Left renal pelvis (tissue), 4 donors: ENCODE measurements at places on chromosomes 7 and 10.

DNA sequence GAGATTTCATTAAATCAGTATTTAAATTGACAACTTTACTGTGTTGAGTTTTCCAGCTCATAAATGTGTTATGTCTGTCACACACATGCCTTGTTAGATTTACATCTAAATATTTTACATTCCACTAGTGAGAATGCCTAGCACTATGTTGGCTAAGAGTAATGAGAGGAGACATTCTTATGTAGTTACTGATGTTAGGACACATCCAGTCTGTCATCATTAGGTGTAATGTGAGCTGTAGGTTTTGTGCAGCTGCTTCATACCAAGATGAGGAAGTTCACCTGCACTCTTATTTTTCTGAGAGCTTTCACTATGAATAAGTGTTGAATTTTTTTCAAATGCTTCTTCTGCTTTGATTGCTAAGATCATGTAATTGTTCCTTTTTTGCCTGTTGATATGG, 218.0 kb upstream of the IGFBP3 start:
- no peak for DNase-seq

DNA sequence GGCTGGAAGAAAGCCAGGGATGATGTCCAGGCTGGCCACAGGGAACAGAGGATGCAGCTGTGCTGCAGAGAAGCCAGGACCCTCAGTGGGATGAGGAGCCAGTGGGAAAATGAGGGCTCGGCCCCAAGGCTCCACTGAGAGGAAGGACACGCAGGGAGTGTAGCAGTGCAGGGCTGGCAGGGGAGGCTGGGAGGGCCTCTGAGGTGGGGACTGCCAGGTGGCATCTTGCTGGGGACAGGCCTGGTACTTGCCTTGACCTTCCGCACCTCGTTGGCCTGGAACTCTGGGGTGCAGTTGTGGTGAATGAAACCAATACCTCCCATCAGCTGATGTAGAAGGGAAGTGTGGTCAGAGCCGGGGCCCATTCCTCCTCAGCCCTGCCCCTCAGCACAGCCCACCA, 9.2 kb downstream of the IMPDH1 start:
- no peak for DNase-seq

DNA sequence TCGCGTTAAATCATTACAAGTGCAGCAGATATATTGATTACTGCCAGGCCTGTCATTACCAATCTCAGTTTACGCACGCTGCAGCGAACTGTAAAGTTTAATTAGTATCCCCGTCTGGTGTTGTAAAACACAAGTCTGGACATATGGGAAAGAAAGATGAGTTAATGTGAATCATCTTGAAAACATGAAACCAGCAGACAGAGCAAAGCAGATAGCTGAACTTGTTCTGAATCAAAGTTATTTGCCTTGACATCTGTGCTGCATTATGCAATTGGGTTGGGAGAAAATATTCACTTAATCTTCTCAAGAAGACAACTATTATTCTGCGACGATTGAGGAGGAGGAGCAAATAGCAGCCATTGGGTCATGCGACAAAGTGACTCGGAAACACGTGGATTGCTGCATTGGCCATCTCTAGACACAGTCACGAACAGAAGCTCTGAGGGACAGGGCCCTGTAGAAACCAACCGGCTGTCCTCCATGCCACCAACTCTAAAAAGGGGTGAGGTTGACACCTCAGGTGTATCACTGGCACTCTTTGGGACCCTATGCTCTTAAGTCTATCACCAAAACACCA, 156.3 kb upstream of the C7orf33 start:
- no peak for DNase-seq

GRCh38 chr7:25391961-25392587, 163.8 kb upstream of the NPVF start:
- no peak for DNase-seq

DNA sequence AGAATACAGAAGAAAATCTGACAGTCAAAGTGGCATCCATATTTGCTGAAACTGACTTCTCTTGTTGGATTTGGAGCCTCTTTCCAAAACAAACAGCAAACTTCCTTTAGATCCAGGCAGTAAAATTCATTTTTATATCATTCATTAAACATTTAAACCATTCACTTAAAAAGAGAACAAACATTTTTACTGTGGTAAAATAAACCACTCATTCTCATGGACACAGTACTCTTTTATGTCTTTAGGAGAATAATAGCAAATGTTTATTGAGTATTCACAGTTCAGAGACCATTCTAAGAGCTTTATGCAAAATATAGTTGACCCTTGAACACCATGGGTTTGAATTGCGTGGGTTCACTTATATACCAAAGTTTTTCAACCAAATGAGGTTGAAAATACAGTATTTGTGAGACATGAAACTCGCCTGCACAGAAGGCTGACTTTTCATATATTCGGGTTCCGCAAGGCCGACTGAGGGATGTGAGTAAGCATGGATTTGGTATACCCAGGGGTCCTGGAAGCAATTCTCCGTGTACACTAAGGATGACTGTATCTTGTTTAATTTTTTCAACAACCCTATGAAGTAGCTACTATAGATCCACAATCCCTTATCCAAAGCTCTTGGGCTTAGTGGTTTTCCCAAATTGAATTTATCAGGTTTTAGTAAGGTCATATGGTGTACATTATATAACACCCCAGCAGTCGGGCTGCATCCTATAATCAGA, 49.1 kb downstream of the ATXN7L1 start:
- no peak for DNase-seq

DNA sequence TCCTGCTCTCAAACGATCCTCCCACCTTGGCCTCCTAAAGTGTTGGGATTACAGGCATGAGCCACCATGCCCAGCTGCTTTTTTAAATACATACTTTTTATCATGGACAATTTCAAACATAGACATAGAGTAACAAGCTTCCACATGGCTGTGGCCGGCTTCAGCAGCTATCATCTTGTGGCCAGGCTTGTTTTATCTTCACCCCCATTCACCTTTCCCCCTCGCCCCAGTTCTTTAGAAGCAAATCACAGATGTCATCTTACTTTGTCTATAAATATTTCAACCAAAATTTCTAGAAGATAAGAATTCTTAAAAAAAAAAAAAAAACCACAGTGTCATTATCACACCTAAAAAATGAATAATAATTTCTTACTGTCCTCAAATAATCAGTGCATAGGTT, 5.9 kb downstream of the FOXK1 start:
- no peak for DNase-seq

- no peak for DNase-seq
Measured at GRCh38 chr10:99234791-99235657, 628 bp downstream of the HPSE2 start.

GRCh38 chr10:14583252-14583651, 191.4 kb downstream of the FAM107B start:
- no peak for DNase-seq

- no peak for DNase-seq
Measured at GRCh38 chr7:155880721-155881120, 68.5 kb upstream of the SHH start.

DNA sequence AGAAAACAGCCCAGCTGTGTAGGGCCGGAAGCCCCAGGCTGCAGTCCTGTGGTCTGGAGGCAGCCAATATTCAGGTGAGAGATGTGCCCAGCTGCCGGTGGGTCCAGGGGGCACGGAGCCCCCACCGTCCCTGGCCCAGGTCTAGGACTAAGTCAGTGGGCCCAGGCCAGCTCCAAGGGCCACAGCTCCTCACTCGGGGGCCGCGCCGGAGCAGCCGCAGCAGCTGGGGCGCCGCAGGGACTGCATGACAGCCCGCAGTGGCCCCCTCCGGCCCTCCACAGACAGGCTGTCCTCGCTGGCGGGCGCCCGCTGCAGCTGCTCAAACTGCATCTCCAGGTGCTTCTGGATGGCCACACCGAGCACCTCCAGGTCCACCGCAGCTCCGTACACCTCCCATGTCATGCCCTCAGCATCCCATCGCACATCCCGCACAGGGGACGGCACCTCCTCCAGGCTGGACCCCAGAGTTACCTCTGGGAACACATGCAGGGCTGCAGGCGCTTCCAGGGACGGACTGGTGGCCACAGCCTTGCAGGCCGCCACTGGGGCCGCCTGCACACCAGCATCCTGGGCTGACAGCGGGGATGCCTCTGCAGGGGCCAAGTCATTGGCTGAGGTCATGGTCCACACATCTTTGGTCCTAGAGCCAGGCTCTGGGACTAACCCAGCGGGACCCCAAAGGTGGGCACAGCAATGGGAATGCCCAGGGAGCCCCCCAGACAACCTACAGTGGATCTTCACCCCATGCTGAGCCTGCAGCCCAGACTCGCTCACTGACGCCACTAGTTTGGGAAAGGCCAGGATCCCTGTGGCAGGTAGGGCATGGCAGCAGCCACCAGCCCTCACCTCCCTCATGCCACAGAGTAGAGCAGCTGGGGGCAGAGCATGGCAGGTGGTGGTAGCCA, 7.0 kb downstream of the GPRIN2 start:
- DNase-seq: no peak

- no peak for DNase-seq
Measured at GRCh38 chr7:41205600-41205999, 497.3 kb downstream of the INHBA start.

DNA sequence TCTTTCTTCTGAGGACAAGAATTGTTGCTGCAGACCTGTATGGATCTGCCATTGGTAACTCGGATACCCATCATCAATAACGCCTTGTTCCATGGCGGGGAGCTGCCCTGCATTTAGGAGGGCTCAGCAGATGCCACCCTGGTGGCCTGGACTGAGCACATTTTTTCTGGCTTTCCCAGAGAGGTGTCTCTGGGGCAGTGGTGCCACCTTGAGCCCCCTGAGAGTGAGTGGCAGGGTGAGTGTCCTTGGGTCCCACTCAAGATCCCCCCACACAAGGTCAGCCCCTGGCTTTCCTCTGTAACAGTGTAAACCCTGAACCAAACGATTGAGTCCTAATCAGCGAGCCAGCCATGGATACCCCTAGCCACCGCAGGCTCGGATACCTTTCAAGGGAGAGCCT, 258.6 kb downstream of the GLRX3 start:
- no peak for DNase-seq

- DNase-seq: no peak
Measured at GRCh38 chr10:108327706-108328105, 1163.2 kb upstream of the SORCS1 start.

GRCh38 chr10:107442035-107442505, 277.6 kb upstream of the SORCS1 start:
- DNase-seq: no peak

DNA sequence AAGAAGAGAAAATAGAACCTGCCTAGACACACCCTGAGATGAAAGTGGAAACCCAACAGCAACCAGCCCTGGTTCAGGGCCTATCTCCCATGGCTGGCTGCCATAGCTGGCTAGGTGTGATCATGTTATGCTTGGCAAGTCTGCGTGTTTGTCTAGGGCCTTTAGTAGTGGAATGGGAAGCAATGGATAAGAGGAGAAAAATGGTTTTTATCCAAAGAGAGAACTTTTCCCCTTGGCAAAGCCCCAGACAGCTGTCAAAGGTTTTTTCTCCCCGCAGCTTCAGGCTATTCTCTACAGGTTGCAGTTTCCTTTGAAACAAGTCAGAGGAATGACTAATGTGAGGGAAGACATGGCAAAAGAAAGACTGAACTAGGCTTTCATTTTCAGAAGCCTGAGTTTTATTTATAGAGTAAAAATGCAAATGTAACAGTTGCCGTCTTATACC, 161.5 kb downstream of the SEMA3D start:
- DNase-seq: no peak

- no peak for DNase-seq
Measured at GRCh38 chr10:3292636-3293035, 120.1 kb upstream of the PITRM1 start.

DNA sequence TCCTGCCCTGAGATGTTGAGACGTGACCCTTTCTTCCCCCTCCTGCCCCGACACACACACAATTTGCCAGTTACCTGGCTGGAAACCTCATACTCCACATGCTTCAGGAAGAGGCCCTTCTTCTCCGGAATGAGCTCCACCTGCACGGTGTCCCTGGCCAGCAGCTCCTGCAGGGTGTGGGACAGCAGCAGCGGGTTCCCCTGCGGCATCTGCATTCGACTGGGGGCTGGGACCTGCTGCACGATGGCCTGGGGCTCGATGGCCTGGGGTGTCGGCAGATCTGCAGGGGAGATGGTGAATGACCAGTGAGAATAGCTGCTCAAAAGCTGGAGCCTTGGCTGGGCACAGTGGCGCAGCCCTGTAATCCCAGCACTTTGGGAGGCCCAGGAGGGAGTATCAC, 36.0 kb downstream of the NUDT1 start:
- DNase-seq: no peak

DNA sequence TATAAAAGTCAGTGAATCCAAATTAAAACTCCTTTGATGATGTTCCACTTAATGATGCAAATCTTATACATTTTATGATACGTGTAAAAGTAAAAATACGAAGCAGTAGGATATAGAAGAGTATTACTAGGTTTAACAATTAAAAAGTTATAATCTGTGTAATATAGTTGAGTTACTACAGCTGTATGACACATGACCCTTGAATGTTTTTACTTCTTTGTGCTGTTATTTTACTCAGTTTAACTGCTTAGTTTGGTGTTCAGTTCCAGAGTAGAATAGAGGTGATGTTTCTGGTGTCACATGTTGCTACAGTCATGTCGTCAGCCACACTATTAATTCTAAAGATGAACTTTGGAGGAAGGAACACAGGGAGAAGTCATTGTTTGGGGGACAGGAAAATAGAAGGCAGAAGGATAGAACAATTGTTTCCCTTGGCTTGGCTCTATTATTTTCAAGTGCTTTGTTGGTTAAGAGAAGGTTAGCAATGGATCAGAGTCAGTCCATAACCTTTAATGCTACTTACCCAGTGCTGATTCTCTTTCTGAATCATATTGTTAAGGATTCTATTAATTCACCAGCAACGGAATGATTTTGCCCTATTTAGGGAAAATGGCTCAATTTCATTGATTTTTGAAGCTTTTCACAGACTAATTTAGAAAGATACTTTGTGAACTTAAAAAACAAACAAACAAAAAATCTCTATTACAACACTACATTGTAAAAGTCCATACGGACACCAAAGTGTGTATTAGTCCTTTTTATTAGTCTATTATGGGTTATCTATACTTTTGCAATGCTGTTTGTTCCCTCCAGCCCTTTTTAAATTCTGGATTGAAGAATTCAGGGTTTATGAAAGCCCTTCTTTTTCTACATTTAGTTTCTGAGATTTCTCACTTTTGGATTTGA, 73.4 kb downstream of the CPED1 start:
- no peak for DNase-seq

- no peak for DNase-seq
Measured at GRCh38 chr10:12353399-12354242, 4.3 kb downstream of the CAMK1D start.

DNA sequence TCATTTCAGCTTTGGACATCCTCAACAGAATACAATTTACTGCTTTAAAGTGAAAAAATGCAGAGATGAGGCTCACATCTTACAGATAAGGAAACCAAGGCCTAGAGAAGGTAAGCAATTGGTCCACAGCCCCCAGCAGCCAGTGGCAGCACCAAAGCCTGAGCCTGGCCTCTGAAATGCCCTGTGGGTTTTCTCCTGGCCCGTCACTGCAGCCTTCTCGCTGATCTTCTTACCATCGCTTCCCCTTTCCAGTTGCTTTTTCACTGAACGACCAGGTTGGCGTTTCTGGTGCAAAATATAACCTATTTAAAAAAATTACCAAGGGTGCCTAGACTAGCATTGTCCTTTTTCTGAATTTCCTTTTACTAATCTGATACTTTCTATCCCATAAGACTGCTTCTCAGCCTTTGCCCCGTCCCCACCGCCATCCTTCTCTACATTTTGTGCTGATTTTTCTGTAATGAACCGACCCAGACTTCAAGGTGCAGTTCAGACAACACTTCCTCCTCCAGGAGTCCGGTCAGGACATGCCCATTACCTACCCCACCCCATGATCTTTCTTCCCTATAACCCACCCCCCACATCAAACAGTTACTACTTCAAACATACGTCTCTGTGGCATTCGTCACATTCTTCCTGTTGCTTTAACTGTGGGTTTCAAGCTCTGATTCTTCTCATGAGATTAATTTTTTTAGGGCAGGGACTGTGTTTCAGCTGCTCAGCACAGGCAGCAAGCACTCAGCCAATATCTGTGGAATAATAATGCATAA, 289.4 kb downstream of the DNAJB6 start:
- DNase-seq: no peak
